ENCODE measurements at places on chromosomes 11 and 22. TPM values are rescaled to one million over a fixed set of nuclear protein-coding genes. Genes with fewer than 3 reads are reported as not detected.

Gene APOA5
- total RNA-seq, result not detected

Gene BDNF
- total RNA-seq, result 1.0 TPM

Gene E2F8
- 4.2 TPM for total RNA-seq

Gene TANGO2
- 13.6 TPM for total RNA-seq

Gene SLC6A5
- total RNA-seq, result not detected

Gene PPP1CA
- 163 TPM for total RNA-seq

Gene RASGRP2
- total RNA-seq, result 12.0 TPM

Gene FAM180B
- 2.1 TPM for total RNA-seq

Gene LYVE1
- 49.6 TPM for total RNA-seq

Gene PANX2
- not detected for total RNA-seq

Gene RASSF10
- 0.52 TPM for total RNA-seq

Gene MGAT3
- 2.1 TPM for total RNA-seq

Gene TCN1
- 1.6 TPM for total RNA-seq

Gene GTF2H1
- 45.9 TPM for total RNA-seq

Gene CHST1
- 3.1 TPM for total RNA-seq

Gene TEAD1
- total RNA-seq, result 55.3 TPM

Gene MS4A2
- under 0.01 TPM for total RNA-seq

Gene OR51I1
- 0.52 TPM for total RNA-seq

Gene KCNJ5
- total RNA-seq, result 0.52 TPM

Gene OR2AG1
- not detected for total RNA-seq

Gene WNT11
- 18.3 TPM for total RNA-seq

Gene OR6M1
- not detected for total RNA-seq

Gene FOSL1
- total RNA-seq, result not detected

Gene P2RY2
- total RNA-seq, result 1.0 TPM

Gene STARD10
- total RNA-seq, result 28.2 TPM

Gene SLC5A1
- 2.1 TPM for total RNA-seq

Gene EPS8L2
- total RNA-seq, result 1.0 TPM

Gene RIMBP3C
- not detected for total RNA-seq

Gene SLC37A2
- 3.7 TPM for total RNA-seq

Gene MMP20
- total RNA-seq, result not detected

Gene SDHD
- total RNA-seq, result 129 TPM

Gene SF3A1
- 18.8 TPM for total RNA-seq

Gene WBP2NL
- total RNA-seq, result 1.6 TPM

Gene PATE4
- total RNA-seq, result not detected

Gene CEND1
- total RNA-seq, result not detected

Gene LMF2
- 12.5 TPM for total RNA-seq

Gene C11orf52
- total RNA-seq, result 0.52 TPM

Gene STIP1
- 69.9 TPM for total RNA-seq

Gene CYTH4
- total RNA-seq, result 12.0 TPM

Gene NXPE4
- not detected for total RNA-seq

Gene SLCO2B1
- 9.4 TPM for total RNA-seq

Gene SYTL2
- total RNA-seq, result 51.1 TPM

Gene SYT7
- total RNA-seq, result 1.6 TPM

Gene SAA2
- not detected for total RNA-seq

Gene ENTHD1
- total RNA-seq, result not detected

Gene KCNQ1OT1
- 6.8 TPM for total RNA-seq

Gene PHETA2
- 19.8 TPM for total RNA-seq

Gene GGT1
- 0.52 TPM for total RNA-seq

Gene KLHDC7B
- not detected for total RNA-seq

Gene IGLL1
- not detected for total RNA-seq

Gene SCGB2A2
- not detected for total RNA-seq

Gene SCUBE1
- total RNA-seq, result under 0.01 TPM

Gene CREBZF
- 28.7 TPM for total RNA-seq

Gene PIK3IP1
- total RNA-seq, result 6.3 TPM

Gene SCGB1D4
- not detected for total RNA-seq

Gene MRPL48
- 25.6 TPM for total RNA-seq

Gene DENND5A
- 118 TPM for total RNA-seq
